ENCODE measurements at places on chromosomes 6 and 20. TPM values are rescaled to one million over a fixed set of nuclear protein-coding genes. Genes with fewer than 3 reads are reported as not detected.

Gene DYNLT2
- total RNA-seq: 0.62 TPM

Gene HDGFL1
- not detected for total RNA-seq

Gene IL17F
- not detected for total RNA-seq

Gene PRICKLE4
- 20.7 TPM for total RNA-seq

Gene ACTL10
- total RNA-seq: not detected

Gene CLIC5
- 10.9 TPM for total RNA-seq

Gene TRIM26
- total RNA-seq: 27.1 TPM

Gene SIRPB1
- not detected for total RNA-seq

Gene OR2H2
- not detected for total RNA-seq

Gene FAM217A
- not detected for total RNA-seq

Gene NMBR
- total RNA-seq: not detected

Gene FAM83C
- not detected for total RNA-seq

Gene FUT9
- total RNA-seq: 5.7 TPM

Gene PKIB
- total RNA-seq: 38.5 TPM

Gene NELFCD
- 68.7 TPM for total RNA-seq

Gene REV3L
- total RNA-seq: 19.7 TPM

Gene ID4
- total RNA-seq: 5.6 TPM

Gene TSHZ2
- total RNA-seq: 2.3 TPM

Gene ID1
- total RNA-seq: 85.2 TPM

Gene WFDC5
- not detected for total RNA-seq

Gene RIN2
- total RNA-seq: 57.5 TPM

Gene SYCP2L
- total RNA-seq: 8.1 TPM

Gene FOXF2
- not detected for total RNA-seq

Gene C4B
- 4.6 TPM for total RNA-seq

Gene LIME1
- 8.1 TPM for total RNA-seq

Gene METTL24
- 6.5 TPM for total RNA-seq

Gene DDO
- not detected for total RNA-seq

Gene TNF
- total RNA-seq: not detected

Gene LYRM4
- total RNA-seq: 39.0 TPM

Gene RFX6
- total RNA-seq: not detected

Gene TUBB2B
- 93.2 TPM for total RNA-seq

Gene SAMD5
- 4.7 TPM for total RNA-seq
